ENCODE measurements at places on chromosomes 7 and 10.

DNA sequence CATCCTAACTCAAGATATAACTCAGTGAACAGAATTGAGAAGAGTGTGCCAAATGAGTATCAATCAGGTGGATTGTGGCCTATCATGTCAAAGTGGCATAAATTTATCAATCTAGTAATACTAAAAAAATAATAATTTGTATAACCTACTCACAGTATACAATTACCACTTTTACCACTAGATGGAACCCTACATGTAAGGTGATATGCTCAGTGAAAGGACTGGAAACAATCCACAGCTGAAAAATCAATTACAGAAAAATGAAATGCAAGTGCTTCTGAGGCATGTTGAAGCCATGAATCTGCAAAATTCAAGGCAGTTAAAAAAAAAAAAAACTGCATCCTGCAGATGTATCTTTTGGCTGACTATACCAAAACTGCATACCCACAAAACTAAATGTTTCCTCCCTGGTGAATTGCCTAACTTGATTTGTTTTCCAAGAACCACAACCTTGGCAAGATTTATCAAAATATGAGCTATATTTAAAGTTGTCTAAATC, 13.9 kb downstream of the ARHGAP19 start:
- DNase-seq = peak; percentile 46

- DNase-seq = no peak
Measured at GRCh38 chr10:78121801-78122200, 88.1 kb downstream of the RPS24 start.

- DNase-seq = no peak
Measured at GRCh38 chr10:73650537-73651331, 5.1 kb downstream of the SYNPO2L start.

- no peak for DNase-seq
Measured at GRCh38 chr10:26554246-26554645, 116.1 kb downstream of the APBB1IP start.

DNA sequence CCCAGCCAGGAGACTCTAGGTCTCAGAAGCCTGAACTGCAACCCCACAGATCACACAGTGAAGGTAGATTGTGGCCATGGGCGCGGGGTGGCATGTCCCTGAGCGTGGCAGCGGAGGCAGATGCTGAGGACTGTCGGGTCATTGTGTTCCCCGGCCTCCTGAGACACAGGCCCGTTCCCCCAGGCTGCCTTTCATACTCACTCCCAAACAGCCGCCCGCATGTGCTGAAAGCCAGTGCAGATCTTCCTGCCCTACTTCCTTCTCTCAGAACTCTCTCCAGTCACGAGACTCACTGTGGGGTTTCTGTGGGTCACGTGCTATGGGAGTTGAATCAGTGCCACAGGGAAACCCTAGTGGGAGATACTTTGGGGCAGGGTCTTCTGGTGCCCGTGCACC, 48.0 kb downstream of the ZNF467 start:
- no peak for DNase-seq

- DNase-seq = no peak
Measured at GRCh38 chr10:133262696-133263095, 14.0 kb downstream of the ADAM8 start.

GRCh38 chr10:35563261-35563891, 41.8 kb upstream of the GJD4 start:
- peak; percentile 77 for DNase-seq

- DNase-seq = no peak
Measured at GRCh38 chr7:82166260-82167015, 277.1 kb downstream of the CACNA2D1 start.

- no peak for DNase-seq
Measured at GRCh38 chr10:77626266-77626935, 11.2 kb downstream of the KCNMA1 start.

DNA sequence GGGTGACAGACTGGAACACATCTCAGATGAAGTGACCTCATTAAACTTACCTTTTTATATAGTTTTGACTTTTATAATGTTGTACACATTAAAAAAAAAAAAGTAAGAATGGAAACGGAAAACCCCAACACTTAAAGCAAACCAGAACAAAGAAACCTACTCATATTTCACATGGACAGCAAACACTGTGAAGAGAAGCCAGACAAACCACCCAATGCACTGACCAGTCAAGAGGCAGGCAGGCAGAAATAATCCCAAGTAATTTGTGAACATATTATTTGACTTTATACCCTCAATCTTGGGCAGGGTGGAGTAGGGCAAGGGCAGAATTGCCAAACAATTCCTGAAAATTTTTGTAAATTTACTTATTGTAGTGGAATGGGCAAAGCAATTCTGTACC, 39.8 kb downstream of the WAPL start:
- peak; percentile 17 for DNase-seq

Data from iPS-NIHi11 (cell line).